Stimulated activated CD8-positive, alpha-beta memory T cell treated with anti-CD3 and anti-CD28 coated beads, Interleukin-4, amount 100 ng/mL, for 1 hour (primary cell): ENCODE measurements at places on chromosomes 11 and 22.

- DNase-seq, result peak; percentile 6
Observed at GRCh38 chr11:18802381-18803257, 11.0 kb upstream of the PTPN5 start.

GRCh38 chr11:127492029-127492428, 491.5 kb upstream of the KIRREL3 start:
- no peak for DNase-seq

DNA sequence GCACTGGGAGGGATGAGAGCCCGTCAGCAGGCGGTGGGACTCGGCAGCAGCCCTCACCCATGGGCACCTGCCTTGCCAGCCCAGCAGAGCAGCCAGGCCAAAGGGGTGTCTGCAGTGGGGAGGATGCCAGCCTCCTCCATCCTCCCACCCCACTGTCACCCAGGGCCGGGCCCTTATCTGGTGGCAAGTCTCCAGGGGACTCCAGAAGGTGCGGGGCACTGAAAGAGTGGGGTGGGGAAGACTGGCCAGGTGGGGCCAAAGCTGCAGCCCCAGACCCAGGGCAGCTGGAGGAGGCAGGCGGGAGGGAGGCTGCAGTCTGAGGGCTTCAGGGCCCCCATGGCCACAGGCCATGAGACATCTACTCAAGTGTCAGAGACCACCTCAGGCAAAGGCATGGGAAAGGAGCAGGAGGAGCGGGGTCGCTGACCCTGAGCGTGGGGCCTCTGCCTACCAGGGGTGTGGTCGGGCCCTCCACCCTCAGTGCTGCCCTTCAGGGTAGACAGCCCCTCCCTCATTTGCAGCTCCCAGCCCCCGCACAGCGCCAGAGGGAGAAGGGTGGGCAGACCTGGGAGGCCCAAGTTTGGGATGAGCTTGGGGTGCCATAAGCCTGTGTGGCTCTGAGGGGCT, 3.5 kb downstream of the DGCR6L start:
- DNase-seq, result no peak

GRCh38 chr11:131710511-131710910, 340.1 kb downstream of the NTM start:
- DNase-seq, result no peak

DNA sequence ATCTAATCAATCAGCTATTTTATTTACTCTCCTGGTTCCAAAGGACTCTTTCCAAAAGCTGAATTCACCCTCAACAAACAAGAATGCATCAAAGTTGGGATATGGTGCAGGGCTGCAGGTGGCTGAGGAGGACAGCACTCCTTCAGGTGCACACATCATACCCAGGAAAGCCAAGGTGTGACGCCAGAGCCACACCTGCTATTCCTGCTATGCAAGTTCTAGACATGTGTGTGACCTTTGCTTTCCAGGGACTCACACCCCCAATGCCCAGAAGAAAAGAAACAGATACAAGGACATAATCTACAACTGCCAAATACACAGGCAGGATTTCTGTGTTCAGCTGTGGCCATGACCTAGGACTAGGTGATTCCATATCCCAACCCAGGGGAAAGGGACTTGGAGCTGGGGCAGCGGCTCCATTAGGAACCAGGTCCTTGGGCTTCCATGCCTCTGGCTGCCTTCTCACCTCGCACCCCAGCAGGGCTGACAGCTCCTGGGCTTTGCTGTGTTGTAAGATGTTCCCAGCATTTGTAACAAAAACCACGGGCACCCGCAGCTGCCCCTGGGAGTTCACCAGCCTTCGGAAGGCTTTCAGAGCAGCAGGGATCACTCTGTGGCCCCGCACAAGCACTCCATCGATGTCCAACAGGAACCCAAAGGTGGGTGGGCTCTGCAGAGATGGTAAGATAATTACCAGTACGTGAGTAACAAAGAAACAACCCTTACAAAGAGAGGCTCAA, 9.8 kb downstream of the HDHD5 start:
- no peak for DNase-seq

- no peak for DNase-seq
Observed at GRCh38 chr22:23163665-23164064, 16.6 kb upstream of the BCR start.

DNA sequence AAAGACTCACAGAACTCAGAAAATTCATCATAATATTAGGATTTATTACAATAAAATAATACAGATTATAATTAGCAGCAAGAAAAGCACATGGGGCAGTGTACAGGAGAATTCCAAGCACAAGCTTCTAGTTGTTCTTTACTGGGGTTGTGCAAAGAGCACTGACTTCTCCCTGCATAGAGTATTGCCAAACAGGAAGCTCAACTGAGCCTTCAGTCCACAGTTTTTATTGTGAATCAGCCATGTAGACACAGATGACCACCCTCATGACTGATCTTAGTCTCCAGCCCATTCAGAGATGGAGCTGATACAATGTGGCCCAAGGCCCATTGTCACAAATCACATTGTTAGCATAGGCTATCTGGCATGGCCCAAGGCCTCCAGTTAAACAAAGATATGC, 798.9 kb downstream of the KCNA4 start:
- DNase-seq, result no peak

GRCh38 chr22:48782326-48782725, 1045.3 kb downstream of the BRD1 start:
- no peak for DNase-seq

DNA sequence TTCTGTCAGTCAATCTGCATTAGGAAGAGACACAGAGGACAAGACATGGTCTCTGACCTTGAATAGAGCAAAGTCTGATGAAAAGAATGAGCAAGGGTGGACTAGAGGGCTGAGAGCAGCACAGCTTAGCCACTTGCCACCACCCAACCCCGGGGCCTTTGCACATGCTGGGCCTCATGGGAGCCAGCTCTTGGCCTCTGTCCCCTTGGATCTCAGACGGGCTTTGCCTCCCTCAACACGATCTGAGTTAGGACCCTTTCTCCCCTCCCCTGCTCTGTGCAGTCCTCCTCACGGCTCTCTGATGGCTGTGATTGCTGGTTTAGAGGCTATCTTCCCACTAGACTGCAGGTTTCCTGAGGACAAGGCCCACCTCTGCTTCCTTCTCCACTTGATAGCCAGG, 131.6 kb upstream of the B3GAT1 start:
- DNase-seq, result no peak

GRCh38 chr11:40203606-40204005, 1255.8 kb downstream of the LRRC4C start:
- DNase-seq, result no peak

GRCh38 chr22:49026494-49027367, 800.9 kb downstream of the BRD1 start:
- DNase-seq, result no peak

GRCh38 chr11:63896071-63896470, 20.9 kb downstream of the RCOR2 start:
- no peak for DNase-seq

GRCh38 chr11:118841469-118842242, 42.0 kb upstream of the CXCR5 start:
- no peak for DNase-seq

- DNase-seq, result no peak
Observed at GRCh38 chr11:66072081-66072480, 2.0 kb downstream of the PACS1 start.
